ENCODE measurements at places on chromosomes 1 and 21.

DNA sequence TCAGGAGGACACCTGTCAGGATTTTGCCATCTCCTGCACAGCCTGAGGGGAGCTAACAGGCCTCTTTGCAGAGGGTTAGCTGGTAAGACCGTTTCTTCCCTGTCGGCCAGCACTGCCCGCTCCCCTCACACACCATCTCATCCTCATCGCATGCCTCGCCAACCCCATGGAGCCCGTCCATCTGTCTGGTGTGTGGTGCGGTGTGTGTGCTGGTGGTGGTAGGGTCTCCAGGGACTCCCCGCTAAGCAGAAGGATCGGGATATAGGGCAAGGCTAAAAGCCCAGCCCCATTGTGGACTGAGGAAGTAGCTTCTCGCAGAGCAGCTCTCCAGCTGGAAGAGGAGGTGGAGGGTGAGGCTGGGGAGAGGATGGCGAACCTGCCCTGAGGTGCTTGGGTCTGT lies 6.8 kb upstream of the SFN start:
- no peak for DNase-seq

DNA sequence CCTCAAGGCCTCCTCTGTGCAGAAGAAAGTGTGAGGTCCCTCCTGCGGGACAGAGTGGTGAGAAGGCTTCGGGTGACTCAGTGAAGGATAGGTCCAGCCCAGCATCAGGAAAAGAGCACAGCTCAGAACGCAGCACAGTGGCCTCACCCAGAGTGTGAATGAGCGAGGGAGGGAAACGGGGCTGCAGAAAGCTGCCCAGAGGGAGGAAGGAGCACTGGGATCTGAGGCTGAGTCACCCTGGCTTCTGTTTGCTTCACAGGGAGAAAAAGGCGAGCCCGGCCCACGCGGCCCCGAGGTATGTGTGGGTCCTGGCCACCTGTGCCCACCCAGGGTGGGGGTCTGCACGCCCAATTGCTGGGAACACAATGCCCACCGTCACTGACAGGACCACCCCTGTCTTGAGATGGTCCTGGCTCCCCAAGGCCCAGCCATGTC lies 24.3 kb downstream of the COL6A2 start:
- DNase-seq, result no peak

- DNase-seq, result no peak
Observed at GRCh38 chr1:151519667-151520066, 8.5 kb downstream of the CGN start.

DNA sequence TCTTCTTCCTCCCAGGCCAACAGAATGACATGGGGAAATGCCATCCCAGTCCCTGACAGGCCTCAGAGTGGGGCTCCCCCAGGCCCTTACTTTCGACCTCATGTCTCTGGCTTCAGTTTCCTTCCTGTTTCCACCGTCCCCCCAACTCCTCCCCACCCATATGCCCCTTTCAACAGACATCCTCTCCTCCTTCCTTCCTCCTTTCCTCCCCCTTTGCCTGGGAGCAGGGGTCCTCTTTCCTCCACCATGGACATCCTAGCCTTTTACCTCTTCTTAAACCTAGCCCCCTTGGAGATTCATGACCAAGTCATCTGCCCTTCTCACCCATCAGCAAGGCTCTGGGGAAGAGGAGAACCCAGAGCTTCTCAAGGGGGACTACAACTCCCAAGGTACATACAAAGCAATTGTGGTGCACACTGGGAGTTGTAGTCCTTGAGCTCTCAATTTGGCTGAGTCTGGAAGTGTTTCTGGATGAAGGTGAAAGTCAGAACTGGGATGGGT lies 4.0 kb downstream of the ZBTB7B start:
- no peak for DNase-seq

DNA sequence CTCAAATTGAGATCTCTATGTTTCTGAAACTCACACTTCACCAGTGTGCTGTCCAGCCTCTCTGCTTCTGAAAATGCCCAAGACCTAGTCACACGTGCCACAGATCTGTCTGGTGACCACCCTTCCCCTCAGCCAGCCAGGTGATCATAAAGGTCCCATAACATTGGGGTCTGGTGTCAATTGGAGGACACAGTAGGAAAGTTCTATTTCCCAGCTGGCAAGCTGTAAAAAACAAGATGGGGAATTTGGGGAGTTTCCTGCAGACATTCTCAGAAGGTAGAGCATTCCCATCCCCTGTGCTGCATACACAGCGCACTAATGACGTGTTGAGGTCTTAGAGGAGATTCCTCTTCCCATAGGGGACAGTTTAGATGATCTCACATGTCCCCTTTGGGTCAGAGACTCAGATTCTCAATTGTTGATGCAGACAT lies 50.1 kb downstream of the RPS6KA1 start:
- no peak for DNase-seq

GRCh38 chr1:87916965-87917364 lies 588.3 kb downstream of the LMO4 start:
- DNase-seq, result no peak

GRCh38 chr1:12251442-12251841 lies 21.6 kb downstream of the VPS13D start:
- no peak for DNase-seq

DNA sequence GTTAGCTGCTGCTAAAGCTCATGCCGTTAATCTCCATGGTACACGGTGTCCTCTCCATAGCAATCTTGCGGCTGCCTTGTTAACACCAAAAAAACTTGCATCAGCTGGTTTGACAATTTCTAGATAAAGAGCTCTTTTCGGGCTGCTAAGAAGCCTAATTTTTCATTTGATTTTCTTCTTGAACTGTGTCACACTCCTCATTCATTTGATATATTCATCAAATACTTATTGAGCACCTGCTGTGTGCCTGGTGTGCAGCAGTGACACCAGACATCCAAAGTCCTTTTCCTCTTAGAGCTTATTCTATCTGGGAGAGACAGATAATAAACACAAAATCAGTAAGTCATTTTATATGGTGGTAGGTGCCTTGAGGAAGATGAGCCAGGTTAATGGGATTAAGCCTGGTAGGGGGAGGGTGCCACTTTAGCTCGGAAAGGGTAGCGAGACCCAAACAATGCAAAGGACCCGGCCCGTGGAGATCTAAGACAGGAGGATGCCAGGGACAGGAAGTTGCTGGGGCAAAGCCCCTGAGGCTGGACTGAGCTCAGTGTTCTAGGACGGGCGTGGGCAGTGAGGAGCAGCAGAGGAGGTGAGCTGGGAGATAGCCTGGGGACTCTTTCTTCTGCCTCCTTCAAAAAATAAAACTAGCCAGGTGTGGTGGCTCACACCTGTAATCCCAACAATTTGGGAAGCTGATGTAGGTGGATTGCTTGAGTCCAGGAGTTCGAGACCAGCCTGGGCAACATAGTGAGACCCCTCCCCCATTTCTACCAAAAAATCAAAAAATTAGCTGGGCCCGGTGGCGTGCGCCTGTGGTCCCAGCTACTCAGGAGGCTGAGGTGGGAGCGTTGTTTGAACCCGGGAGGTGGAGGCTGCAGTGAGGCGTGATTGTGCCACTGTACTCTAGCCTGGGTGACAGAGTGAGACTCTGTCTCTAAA lies 50.7 kb upstream of the LGALS8 start:
- DNase-seq, result no peak

DNA sequence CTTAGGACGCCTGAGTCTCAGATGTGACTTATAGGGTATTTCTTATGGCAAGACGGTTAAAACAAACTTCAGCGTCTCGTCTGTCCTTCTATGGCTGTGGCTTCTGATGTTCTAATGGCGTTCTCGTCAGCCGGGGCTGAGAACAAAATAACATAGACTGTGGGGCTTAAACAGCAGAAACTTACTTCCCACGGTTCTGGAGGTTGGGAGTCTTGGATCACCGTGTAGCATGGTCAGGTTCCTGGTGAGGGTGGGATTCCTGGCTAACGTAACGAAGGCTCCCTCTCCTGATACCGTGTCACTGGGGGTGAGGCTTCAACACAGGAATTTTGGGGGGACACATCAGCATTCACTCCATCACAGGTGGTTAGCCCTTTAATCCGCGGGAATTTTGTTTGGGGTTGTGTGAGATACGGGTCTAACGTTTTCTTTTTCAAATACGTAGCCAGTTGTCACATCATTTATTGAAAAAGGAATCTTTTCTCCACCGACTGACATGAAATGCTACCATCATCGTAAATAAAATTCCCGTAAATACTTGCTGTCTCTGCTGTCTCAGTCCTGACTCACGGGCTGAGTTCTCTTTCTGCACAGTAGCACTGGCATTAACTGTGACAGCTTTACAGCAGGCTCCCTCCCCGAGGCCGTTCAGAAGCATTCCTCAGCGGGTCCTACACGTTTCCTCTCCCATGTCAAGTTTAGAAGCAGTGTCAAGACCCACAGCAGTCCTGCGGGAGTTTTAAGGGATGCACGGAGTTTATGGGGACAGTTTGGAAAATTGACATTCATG lies 8.1 kb upstream of the POFUT2 start:
- DNase-seq, result no peak

GRCh38 chr1:183652547-183653461 lies at the start of gene APOBEC4:
Gene APOBEC4, minus strand, starts transcription at chr1:183653316. Its CDS starts 4,535 bp downstream, at chr1:183648781.
- peak; percentile 6 for DNase-seq

- no peak for DNase-seq
Observed at GRCh38 chr1:167826127-167826526, 87.8 kb downstream of the ADCY10 start.

DNA sequence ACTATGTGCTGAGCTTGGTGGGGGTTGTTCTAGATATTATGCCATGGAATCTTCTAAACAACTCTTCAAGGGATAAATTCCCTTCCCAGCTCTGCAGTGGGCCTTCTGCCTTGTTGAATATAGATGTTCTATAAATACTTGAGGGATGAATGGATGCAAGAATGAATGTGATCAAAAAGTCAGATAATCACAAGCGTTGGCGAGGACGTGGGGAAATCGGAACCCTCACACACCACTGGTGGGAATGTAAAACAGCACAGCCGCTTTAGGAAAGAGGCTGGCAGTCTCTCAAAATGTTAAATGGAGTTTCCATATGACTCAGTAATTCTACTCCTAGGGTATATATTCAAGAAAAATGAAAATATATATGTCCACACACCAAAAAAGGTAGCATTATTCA lies 19.0 kb downstream of the SDC3 start:
- no peak for DNase-seq

GRCh38 chr1:185536165-185536920 lies 197.8 kb upstream of the HMCN1 start:
- no peak for DNase-seq

GRCh38 chr1:54557671-54558355 lies 9.8 kb downstream of the ACOT11 start:
- DNase-seq, result no peak

DNA sequence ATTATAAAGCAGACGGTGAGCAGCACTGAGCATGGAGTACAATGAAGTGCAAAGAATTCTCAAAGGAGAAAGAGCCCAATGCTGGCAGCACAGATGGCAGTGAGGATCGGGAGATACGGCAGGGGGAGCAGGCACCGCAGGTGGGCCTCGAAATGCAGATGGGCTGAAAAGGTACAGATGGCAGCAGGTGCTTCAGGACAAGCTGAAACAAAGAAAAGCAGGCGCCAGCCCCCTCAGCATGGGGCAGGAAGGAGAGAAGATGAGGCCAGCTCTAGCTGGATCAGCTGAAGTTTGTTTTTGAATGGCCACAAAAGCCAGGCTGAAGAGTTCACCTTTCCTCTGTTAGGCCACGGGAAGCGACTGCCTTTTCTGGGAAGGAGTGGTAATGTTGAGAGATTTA lies 7.7 kb downstream of the CFAP298 start:
- DNase-seq, result peak; percentile 12

DNA sequence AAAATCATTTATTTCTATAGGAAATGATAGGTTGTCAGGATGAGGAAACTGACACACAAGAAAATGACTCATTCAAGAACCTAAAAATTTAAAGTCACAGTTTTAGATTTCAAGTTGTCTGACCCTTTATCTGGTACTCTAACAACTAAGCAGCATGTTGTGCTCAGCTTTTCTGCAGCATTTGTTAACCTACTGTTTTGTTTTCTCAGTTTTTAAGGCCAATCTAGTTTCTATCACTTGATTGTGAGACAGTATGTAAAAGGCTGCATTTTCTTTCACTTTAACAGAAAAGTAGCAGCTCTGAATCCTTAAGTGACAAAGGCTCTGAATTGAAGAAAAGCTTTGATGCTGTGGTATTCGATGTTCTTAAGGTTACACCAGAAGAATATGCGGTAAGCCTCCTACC lies 59.1 kb downstream of the RALGPS2 start:
- no peak for DNase-seq

GRCh38 chr1:180571060-180571831 lies 12.5 kb downstream of the OVAAL start:
- DNase-seq, result no peak

DNA sequence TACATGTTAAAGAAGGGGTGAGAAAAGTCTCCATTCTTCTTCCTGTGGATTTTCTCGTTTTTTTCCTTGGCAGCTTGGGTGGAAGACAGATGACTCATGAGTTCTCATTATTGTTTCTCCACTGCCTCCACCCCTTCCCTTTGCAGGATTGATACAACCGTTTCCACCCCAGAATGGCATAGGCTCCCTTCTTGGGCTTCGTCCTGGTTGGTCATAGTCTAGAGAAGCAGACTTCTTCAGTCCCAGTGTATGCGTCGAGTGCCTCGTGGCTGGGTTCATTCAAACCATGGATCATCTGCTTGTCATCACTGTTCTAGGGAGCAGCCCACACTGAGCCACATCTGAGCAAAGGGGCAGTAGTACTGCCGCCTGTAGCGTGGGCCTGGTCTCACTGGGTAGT lies 13.7 kb downstream of the PTGFRN start:
- no peak for DNase-seq

- DNase-seq, result no peak
Observed at GRCh38 chr21:46111193-46111571, 13.3 kb downstream of the COL6A2 start.

GRCh38 chr1:110870721-110871388 lies 2.1 kb upstream of the CD53 start:
- DNase-seq, result no peak

- no peak for DNase-seq
Observed at GRCh38 chr1:153586347-153586746, 20.7 kb upstream of the S100A2 start.

- DNase-seq, result no peak
Observed at GRCh38 chr21:42030311-42030710, 20.2 kb upstream of the ZBTB21 start.

GRCh38 chr1:104056786-104057185 lies 307.1 kb downstream of the AMY1C start:
- DNase-seq, result no peak

GRCh38 chr1:162905174-162906158 lies 44.5 kb upstream of the CCDC190 start:
- DNase-seq, result no peak

- DNase-seq, result no peak
Observed at GRCh38 chr1:150596976-150597375, 17.6 kb upstream of the MCL1 start.

DNA sequence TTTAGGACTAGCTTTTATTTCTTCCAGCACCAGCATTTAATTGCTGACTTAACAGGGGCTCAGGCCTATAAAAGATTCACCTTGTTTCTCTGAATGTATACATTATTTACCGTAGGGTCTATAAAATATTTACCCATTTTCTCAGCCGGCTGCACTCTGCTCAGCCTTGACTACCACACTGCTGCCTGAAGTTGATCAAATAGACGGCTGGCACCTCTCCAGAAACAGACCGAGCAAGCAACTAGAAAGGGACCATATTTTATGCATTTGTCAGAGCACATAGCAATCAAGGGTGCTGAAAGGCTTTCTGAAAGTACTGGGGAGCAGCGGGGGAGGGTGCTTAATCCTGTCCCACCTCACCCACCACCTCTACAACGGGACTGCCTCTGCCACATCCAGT lies 64.7 kb upstream of the FGGY start:
- peak; percentile 85 for DNase-seq

GRCh38 chr1:93437976-93438605 lies 9.8 kb upstream of the FNBP1L start:
- DNase-seq, result peak; percentile 17

- no peak for DNase-seq
Observed at GRCh38 chr1:203204756-203205155, 18.3 kb upstream of the CHI3L1 start.

GRCh38 chr1:155175281-155175926 lies 1.8 kb downstream of the TRIM46 start:
- no peak for DNase-seq

Measured in NCI-H1105 (cell line).